CD4-positive, alpha-beta T cell (primary cell): ENCODE measurements at places on chromosomes 11 and 22. TPM values are rescaled to one million over a fixed set of nuclear protein-coding genes. Genes with fewer than 3 reads are reported as not detected.

DNA sequence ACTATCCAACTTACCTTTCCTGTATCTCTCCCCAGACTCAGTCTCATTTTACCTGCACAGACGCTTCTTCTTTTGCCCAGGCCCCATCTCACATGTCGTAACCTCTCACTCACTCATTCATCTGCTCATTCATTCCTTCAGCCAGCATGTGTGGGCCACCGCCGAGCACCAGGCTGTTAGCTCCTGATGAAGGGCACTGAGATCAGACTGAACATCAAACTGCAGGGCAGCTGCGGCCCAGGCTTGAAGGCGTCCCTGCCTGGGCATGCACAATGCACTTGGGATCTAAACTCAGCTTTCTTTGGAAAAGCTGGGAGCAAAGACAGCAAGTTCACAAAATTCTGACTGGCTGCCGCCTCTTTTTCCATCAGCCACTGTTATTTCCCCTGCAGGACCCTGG, 1456.3 kb downstream of the BRD1 start:
- H3K4me1 ChIP-seq: no peaks in the 10 kb centered on the region
- no peaks in the 10 kb centered on the region for H3K36me3 ChIP-seq
- H3K27ac ChIP-seq: no peak overlapping the region
- peaks cover 8% of the 10 kb centered on the region for H3K27me3 ChIP-seq
- DNase-seq: no peak

- H3K4me3 ChIP-seq: no peak overlapping the region
- no peak overlapping the region for H3K27ac ChIP-seq
- no peaks in the 10 kb centered on the region for H3K27me3 ChIP-seq
- no peak for DNase-seq
- H3K4me1 ChIP-seq: no peaks in the 10 kb centered on the region
- H3K36me3 ChIP-seq: peaks cover 38% of the 10 kb centered on the region
Observed at GRCh38 chr11:134150195-134150903, 73.4 kb downstream of the NCAPD3 start.

Gene CREB3L1
- total RNA-seq: not detected

DNA sequence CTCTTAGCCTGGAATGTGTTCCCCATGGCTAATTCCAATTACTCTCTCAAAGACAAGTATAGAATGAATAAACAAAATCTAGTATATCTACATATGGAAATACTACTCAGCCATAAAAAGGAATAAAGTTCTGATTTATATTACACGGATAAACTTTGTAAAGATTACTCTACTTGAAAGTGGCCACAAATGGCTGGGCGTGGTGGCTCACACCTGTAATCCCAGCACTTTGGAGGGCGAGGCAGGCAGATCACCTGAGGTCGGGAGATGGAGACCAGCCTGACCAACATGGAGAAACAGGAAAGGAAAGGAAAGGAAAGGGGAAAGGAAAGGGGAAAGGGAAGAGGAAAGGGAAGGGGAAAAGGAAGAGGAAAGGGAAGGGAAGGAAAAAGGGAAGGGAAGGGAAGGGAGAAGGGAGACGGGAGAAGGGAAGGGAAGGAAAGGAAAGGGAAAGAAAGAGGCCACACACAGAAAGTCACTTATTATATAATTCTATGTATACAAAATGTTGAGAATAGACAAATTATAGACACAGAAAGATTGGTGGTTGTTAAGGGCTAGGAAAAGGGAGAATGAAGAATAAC, 90.7 kb upstream of the CLNS1A start:
- H3K27me3 ChIP-seq: no peaks in the 10 kb centered on the region
- peaks cover 26% of the 10 kb centered on the region for H3K36me3 ChIP-seq
- DNase-seq: no peak
- H3K4me3 ChIP-seq: no peak overlapping the region
- no peak overlapping the region for H3K27ac ChIP-seq

Gene SYTL2
- 36.7 TPM for total RNA-seq

- no peak for DNase-seq
- no peak overlapping the region for H3K27ac ChIP-seq
- H3K4me3 ChIP-seq: no peak overlapping the region
- peaks cover 53% of the 10 kb centered on the region for H3K36me3 ChIP-seq
- no peaks in the 10 kb centered on the region for H3K4me1 ChIP-seq
- H3K27me3 ChIP-seq: no peaks in the 10 kb centered on the region
Observed at GRCh38 chr22:20777420-20778177, 3.7 kb downstream of the SERPIND1 start.

GRCh38 chr11:70483917-70484316, 85.6 kb downstream of the CTTN start:
- no peak overlapping the region for H3K27ac ChIP-seq
- H3K4me1 ChIP-seq: no peaks in the 10 kb centered on the region
- no peak overlapping the region for H3K4me3 ChIP-seq
- DNase-seq: no peak
- H3K36me3 ChIP-seq: no peaks in the 10 kb centered on the region
- no peaks in the 10 kb centered on the region for H3K27me3 ChIP-seq

Gene PSMC3
- 51.3 TPM for total RNA-seq

DNA sequence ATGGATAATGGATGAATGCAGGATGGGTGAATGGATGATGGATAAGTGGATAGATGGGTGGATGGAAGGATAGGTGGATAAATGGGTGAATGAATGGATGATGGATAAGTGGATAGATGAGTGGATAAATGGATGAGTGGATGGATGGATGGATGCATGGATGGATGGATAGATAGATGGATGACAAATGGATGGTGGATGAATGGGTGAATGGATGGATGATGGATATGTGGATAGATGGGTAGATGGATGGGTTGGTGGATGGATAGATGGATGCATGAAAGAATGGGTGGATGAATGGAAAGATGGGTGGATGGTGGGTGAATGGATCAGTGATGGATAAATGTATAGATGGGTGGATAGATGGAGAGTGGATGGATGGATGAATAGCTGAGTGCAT, 564.8 kb downstream of the MIAT start:
- no peaks in the 10 kb centered on the region for H3K4me1 ChIP-seq
- H3K4me3 ChIP-seq: no peak overlapping the region
- no peak for DNase-seq
- no peaks in the 10 kb centered on the region for H3K36me3 ChIP-seq
- H3K27ac ChIP-seq: no peak overlapping the region
- peaks cover 6% of the 10 kb centered on the region for H3K27me3 ChIP-seq

Gene BEST1
- 0.14 TPM for total RNA-seq

GRCh38 chr11:110710628-110711381, 1.4 kb downstream of the ARHGAP20 start:
- no peak for DNase-seq
- H3K27me3 ChIP-seq: peaks cover 33% of the 10 kb centered on the region
- H3K4me3 ChIP-seq: no peak overlapping the region
- H3K36me3 ChIP-seq: no peaks in the 10 kb centered on the region
- peaks cover 18% of the 10 kb centered on the region for H3K4me1 ChIP-seq

DNA sequence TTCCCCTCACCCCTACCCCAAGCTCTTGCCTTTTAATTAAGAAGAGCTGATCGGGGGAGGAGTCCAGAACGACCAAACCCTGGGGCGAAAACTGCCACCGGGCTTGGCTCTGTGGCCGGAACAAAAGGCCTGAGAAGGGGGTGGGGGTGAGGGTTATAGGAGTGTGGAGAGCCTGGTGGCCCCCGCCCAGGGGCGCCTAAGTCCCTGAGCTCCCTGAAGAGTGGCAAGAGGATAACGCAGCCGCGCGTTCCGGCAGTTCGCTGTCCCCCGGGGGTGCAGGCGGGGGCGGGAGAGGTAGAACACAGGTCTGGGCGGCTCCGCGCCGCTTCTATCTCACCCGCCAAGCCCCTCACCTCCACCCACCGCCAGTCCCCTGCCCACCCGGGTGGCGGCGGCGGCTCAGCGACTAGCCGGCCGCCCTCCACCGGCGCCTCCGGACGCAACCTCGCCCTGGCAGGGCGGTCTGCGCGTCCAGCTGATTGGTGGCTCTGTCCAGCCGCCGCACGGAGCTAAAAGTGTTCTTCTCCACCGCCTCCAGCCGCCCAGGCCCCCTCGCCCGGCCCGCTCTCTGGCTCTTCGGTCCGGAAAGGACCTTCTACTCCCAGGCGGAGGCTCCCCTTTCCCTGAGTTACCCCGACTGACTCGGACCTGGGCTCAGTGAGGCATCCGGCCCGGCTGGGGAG, 18.7 kb upstream of the BDNF start:
- H3K27me3 ChIP-seq: peaks cover 41% of the 10 kb centered on the region
- H3K4me3 ChIP-seq: no peak overlapping the region
- peaks cover 4% of the 10 kb centered on the region for H3K4me1 ChIP-seq
- no peak for DNase-seq
- no peaks in the 10 kb centered on the region for H3K36me3 ChIP-seq
- no peak overlapping the region for H3K27ac ChIP-seq

DNA sequence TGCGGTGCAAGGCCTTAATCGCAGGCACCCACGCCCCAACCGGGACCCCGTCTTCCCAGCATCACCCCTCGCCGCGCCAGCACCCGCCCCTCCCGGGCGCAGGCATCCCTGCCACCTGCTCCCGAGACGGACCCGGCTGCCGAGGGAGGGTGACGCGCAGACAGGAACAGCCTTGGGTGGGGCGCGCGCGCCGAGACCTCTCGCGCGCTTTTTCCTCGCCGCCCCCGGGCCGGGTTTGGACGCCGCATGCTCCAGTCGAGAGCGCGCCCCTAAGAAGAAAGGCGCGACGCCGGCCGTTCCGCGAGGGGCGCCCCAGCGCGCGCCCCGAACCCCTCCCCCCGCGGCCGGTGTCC, 504 bp downstream of the CFL1 start:
- DNase-seq: peak; percentile 79
- H3K36me3 ChIP-seq: peaks cover 52% of the 10 kb centered on the region
- peaks cover 77% of the 10 kb centered on the region for H3K4me1 ChIP-seq
- H3K27ac ChIP-seq: peak overlapping the region; percentile 52
- H3K4me3 ChIP-seq: peak overlapping the region; percentile 90
- H3K27me3 ChIP-seq: no peaks in the 10 kb centered on the region

DNA sequence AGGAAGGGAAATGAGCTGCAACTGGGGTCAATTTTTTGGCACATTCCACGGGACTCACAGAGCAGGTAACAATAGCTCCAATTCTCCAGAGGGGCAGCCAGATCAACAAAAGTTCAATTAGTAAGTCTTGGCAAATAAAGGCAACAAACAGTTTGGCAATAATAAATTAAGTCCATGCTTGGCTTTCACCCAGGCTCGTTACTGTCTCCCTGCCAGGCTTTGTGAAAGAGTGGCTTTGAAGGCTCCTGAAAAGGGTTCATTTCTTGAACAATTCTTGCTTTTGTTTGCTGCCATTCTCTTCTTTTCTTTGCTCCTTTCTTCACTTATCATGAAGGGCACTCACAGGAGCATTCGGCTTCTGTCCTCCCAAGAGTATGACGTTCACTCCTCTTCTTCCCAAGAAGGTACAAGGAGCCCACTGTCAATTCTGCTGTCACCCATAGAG, 123.3 kb downstream of the APIP start:
- no peak for DNase-seq
- H3K27ac ChIP-seq: no peak overlapping the region
- no peak overlapping the region for H3K4me3 ChIP-seq
- H3K4me1 ChIP-seq: no peaks in the 10 kb centered on the region

Gene TMEM191B
- 12.7 TPM for total RNA-seq

Gene SYT12
- not detected for total RNA-seq

GRCh38 chr11:111777094-111778046, 11.2 kb upstream of the PPP2R1B start:
- no peak overlapping the region for H3K4me3 ChIP-seq
- H3K4me1 ChIP-seq: no peaks in the 10 kb centered on the region
- no peaks in the 10 kb centered on the region for H3K36me3 ChIP-seq
- no peak overlapping the region for H3K27ac ChIP-seq

DNA sequence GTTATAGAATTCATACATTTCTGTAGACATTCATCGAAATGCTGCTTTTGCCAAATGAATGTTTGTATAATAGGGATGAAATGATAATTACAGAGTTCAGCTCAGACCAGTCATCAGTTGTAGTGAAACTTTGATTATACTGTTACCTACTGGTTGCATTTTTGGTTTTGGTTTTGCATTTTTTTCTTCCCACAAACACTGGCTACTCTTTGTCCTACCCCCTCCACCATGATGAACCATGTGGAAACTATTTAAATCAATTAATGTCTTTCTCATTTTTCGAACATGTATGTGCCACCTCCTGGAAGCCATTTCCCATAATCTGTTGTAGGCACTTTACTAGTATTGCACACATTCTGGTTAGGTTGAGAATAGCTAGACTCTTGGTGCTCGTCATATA, 75.3 kb upstream of the MTNR1B start:
- no peak overlapping the region for H3K27ac ChIP-seq
- no peaks in the 10 kb centered on the region for H3K36me3 ChIP-seq
- H3K27me3 ChIP-seq: no peaks in the 10 kb centered on the region
- H3K4me1 ChIP-seq: no peaks in the 10 kb centered on the region

DNA sequence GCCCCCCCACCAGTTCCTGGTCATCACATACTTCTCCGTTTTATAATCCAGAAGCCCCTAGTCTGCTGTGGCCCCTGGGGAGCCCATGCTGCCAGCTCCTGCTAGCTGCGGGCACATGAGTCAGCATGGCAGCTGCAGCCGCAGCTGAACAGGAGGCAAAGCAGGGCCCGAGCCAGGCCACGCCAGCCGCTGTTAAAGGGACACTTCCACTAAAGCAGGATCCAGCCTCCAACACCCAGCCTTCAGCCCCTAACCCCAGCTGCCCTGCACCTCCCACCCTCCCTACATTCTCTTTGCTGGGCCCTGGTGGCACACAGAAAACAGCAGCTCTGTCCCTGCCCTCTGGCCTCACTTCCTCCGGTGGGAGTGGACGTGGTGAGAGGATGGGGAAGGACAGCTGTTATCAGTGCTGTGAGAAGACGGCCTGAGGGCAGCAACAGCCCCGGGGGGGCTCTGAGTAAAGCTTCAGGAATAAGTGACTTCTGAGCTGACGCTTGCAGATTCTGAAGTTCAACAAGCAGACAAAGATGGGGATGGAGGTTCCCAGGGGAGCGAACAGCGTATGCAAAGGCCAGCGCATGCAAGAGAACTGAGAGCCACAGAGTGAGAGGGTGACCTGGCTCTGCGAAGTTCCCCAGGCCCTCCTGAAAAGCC, 688 bp upstream of the LRRC74B start:
- no peak overlapping the region for H3K27ac ChIP-seq
- H3K36me3 ChIP-seq: no peaks in the 10 kb centered on the region
- H3K4me1 ChIP-seq: peaks cover 30% of the 10 kb centered on the region
- H3K4me3 ChIP-seq: peak overlapping the region; percentile 16

- H3K36me3 ChIP-seq: no peaks in the 10 kb centered on the region
- peaks cover 2% of the 10 kb centered on the region for H3K27me3 ChIP-seq
- H3K4me1 ChIP-seq: no peaks in the 10 kb centered on the region
- H3K27ac ChIP-seq: no peak overlapping the region
- no peak overlapping the region for H3K4me3 ChIP-seq
Observed at GRCh38 chr11:125364121-125364826, 131.8 kb downstream of the FEZ1 start.

Gene MPZL3
- total RNA-seq: 29.0 TPM

DNA sequence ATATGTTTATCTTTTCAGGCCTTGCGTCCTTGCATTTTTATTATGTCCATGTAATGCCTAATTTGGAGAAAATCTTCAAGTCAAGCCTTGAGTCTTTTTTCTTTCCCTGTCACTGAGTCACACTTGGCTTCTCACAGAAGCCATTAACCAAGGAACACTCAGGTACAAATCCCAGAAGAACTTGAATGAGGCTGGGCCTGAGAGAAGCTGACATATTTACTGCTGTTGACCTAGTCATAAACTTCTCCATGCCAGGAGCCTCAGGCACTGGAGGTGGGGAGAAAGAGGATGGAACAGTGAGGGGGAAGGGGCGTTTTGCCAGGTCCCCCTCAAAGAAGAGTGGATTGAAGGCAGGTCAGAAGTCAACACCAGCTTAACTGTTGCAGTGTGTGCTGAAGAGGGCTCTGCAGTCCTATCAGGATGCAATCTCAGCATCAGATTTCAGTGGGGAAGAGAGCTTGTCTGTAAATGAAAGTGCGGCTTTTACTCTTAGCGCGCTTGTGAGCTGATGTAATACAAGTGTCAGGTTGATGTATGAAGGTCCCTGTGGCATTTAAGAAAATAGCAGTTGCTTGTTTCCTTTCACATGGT, 526.0 kb downstream of the ETS1 start:
- no peaks in the 10 kb centered on the region for H3K27me3 ChIP-seq
- peaks cover 12% of the 10 kb centered on the region for H3K4me1 ChIP-seq
- H3K36me3 ChIP-seq: no peaks in the 10 kb centered on the region
- peak; percentile 8 for DNase-seq
- H3K27ac ChIP-seq: no peak overlapping the region
